ENCODE measurements at places on chromosomes 3 and 15.
A peak's percentile ranks its signal among the peaks of the same experiment; 100 is the strongest.

GRCh38 chr15:70039917-70040316 lies 57.8 kb downstream of the TLE3 start:
- DNase-seq, result no peak

DNA sequence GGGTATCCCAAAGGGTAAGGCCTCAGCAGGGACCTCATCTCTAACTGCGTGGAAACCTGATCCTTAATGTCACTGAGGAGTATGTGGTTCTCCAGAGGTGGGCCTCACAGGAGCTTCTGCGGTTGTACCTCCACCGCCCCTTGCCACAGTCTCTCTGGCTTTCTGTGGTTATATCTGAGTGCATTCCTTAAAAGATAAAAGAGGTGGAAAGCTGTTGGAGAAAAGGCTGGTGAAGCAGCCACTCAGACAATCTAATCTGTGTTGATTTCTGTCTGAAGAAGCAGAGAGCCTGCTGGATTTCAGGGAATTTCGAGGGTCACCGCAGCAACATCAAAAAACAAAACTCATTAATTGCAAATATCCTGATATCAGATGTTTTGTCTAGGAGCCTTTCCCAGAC lies 51.4 kb downstream of the SEMA6D start:
- no peak for DNase-seq

GRCh38 chr3:13105896-13106250 lies 32.6 kb upstream of the IQSEC1 start:
- DNase-seq, result no peak

GRCh38 chr3:158486200-158486599 lies 84.8 kb upstream of the MLF1 start:
- no peak for DNase-seq

GRCh38 chr3:172709774-172710663 lies 848 bp downstream of the NCEH1 start:
- DNase-seq, result peak; percentile 8

DNA sequence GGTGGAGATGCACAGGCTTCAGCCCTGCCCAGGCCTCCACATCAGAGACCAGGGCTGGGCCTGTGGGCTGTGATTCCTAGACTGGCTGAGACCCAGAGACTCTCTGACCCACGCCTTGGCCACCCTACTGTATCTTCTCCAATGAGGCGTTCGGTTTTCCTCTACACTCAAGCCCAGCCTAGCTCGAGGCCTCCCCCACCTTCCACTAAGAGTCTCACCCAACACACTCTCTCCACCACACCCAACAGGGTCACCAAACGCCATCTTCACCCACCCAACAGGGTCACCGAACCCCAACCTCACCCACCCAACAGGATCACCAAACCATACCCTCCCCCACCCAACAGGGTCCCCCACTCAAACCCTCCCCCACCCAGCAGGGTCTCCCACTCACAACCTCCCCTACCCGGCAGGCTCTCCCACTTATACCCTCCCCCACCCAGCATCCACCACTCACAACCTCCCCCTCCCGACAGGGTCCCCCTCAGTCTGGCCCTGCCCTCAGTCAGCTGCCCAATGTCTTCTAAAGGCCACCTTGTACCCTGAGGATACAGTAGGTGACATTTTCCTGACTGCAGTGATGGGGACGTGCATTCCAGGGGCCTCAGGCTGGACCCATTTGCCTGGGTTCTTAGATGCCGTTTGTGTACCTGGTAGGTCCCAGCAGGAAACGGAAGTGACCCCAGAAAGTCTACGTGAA lies 20.4 kb downstream of the CFAP100 start:
- DNase-seq, result no peak

DNA sequence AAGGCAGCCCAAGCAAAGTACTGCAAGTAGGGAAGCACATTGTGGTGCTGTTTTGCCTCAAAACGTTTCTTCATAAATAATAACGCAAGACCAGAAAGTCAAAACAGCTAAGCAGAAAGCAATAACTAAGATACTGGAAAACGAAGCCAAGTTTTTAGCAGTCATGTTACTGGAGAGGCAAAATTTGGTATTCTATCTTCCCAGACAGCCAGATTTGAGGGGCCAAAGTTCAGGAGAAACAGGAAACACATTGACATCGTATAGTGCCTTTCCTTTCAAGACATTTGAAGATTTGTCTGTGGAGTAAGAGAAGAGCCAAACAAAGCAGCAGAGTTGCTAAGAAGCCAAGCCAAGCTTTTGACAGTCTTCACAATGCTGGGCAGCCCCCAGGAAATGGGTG lies 843.6 kb upstream of the NECTIN3 start:
- DNase-seq, result no peak

Data from caudate nucleus (tissue), 63 donors.